ENCODE measurements at places on chromosomes 12 and 14. TPM values are rescaled to one million over a fixed set of nuclear protein-coding genes. Genes with fewer than 3 reads are reported as not detected.

The KRT79 gene
- 0.90 TPM for total RNA-seq

The CPM gene
- total RNA-seq, result 28.9 TPM

The ZNF385A gene
- total RNA-seq, result 3.8 TPM

The KRT71 gene
- total RNA-seq, result not detected
